Caki2 (cell line): ENCODE measurements at places on chromosomes 2 and 18. TPM values are rescaled to one million over a fixed set of nuclear protein-coding genes. Genes with fewer than 3 reads are reported as not detected.

PLGLB2 gene
- total RNA-seq = not detected in 2 replicates

DUSP2 gene
- 6.1 and 7.4 TPM in 2 replicates for total RNA-seq

KIAA2012 gene
- total RNA-seq = not detected in 2 replicates

SAG gene
- total RNA-seq = not detected in 2 replicates

SH2D6 gene
- total RNA-seq = 0.44 TPM in 1 of 2 replicates, not detected in the other

GPR35 gene
- total RNA-seq = 1.5 TPM in 1 of 2 replicates, not detected in the other

LRATD1 gene
- total RNA-seq = 1.2 and 1.9 TPM in 2 replicates

FOSL2 gene
- total RNA-seq = 78.1 and 93.2 TPM in 2 replicates

IGFBP2 gene
- total RNA-seq = 110 TPM in 2 replicates

RNF144A gene
- total RNA-seq = 5.0 and 19.5 TPM in 2 replicates

SLC25A12 gene
- 12.3 and 19.3 TPM in 2 replicates for total RNA-seq

CRYGC gene
- not detected in 2 replicates for total RNA-seq

TRABD2A gene
- total RNA-seq = 0.34 and 2.6 TPM in 2 replicates

IL37 gene
- not detected in 2 replicates for total RNA-seq

TMEM247 gene
- not detected in 2 replicates for total RNA-seq

RGPD3 gene
- total RNA-seq = 0.03 and 0.98 TPM in 2 replicates

CABYR gene
- 12.3 and 39.6 TPM in 2 replicates for total RNA-seq

ACOXL gene
- 0.06 TPM in 1 of 2 replicates, not detected in the other for total RNA-seq

DGKD gene
- total RNA-seq = 5.1 and 7.8 TPM in 2 replicates

LYG1 gene
- not detected in 2 replicates for total RNA-seq

CCDC85A gene
- total RNA-seq = 0.54 and 0.70 TPM in 2 replicates

TFCP2L1 gene
- 0.03 TPM in 1 of 2 replicates, not detected in the other for total RNA-seq

TMEFF2 gene
- total RNA-seq = not detected in 2 replicates

IL1R2 gene
- 0.78 and 3.2 TPM in 2 replicates for total RNA-seq

LYPD1 gene
- total RNA-seq = 280 and 308 TPM in 2 replicates

CCL20 gene
- total RNA-seq = 0.32 and 0.95 TPM in 2 replicates

FAM237A gene
- not detected in 2 replicates for total RNA-seq

CTLA4 gene
- not detected in 2 replicates for total RNA-seq

AQP4 gene
- not detected in 2 replicates for total RNA-seq

TMEM185B gene
- 36.1 and 38.3 TPM in 2 replicates for total RNA-seq

IL1F10 gene
- not detected in 2 replicates for total RNA-seq

OSBPL6 gene
- total RNA-seq = 0.23 and 0.71 TPM in 2 replicates

SERPINB11 gene
- total RNA-seq = not detected in 2 replicates

REG3G gene
- not detected in 2 replicates for total RNA-seq

TLX2 gene
- not detected in 2 replicates for total RNA-seq

ASTL gene
- total RNA-seq = not detected in 2 replicates

SNED1 gene
- not detected in 2 replicates for total RNA-seq

ADNP2 gene
- 8.1 and 10.5 TPM in 2 replicates for total RNA-seq

GKN1 gene
- total RNA-seq = not detected in 2 replicates

NTSR2 gene
- total RNA-seq = not detected in 2 replicates

SPDYA gene
- total RNA-seq = 0.10 TPM in 1 of 2 replicates, not detected in the other

CD207 gene
- total RNA-seq = not detected in 2 replicates

IL1RN gene
- total RNA-seq = 0.78 and 2.6 TPM in 2 replicates

MTIF2 gene
- 35.2 and 42.6 TPM in 2 replicates for total RNA-seq

SKOR2 gene
- total RNA-seq = not detected in 2 replicates

ITM2C gene
- 106 and 109 TPM in 2 replicates for total RNA-seq

NT5DC4 gene
- not detected in 2 replicates for total RNA-seq

KCNG2 gene
- not detected in 2 replicates for total RNA-seq
